ENCODE measurements at places on chromosomes 3 and 15.

- no peak for DNase-seq
These were observed 857.7 kb downstream of the OTOL1 start for GRCh38 chr3:162354356-162354755.

DNA sequence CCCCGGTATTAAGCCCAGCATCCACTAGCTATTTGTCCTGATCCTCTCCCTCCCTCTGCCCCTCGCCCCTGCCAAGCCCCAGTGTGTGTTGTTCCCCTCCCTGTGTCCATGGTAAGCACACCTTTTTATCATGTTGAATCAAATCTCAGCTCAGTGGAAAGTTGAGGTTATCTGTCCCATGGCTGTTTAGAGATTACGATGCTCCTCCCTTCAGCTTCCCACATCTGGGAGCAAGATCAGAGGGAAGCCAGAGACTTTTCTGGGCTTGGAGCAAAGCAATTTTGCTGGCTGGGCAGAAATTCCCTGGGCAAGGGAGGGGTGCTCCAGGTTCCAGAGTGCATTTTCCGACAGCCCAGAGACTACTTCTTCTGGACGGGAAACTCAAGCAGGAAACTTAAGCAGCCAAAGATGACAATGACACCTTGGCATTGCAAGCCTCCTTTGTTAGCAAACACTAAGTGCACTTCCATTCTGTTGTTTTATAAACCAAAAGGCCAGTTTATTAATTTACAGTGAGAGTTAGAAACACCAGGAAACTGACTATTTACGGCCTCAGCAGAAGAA is 104.5 kb downstream of the MESD start:
- DNase-seq, result no peak

- no peak for DNase-seq
These were observed 8.5 kb upstream of the CDCP1 start for GRCh38 chr3:45154641-45155147.

DNA sequence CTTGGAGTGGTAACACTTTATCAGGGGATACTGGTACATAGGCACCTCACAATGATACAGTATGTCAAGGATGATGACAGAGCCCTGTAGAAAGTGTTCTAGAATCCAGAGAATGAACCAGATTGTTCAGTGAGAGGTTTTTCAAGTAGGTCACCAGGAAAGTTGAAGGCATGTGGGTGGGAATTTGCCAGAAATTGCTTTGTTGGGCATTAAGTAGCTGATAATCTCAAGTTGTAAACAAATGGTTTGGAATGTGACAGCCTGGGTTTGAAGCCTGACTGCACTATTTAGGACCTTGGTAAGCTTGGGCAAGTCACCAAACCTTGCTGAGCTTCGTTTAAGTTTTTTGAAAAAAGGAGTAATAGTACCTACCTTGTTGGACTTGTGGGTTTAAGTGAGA is 12.5 kb downstream of the SLC35G2 start:
- no peak for DNase-seq

DNA sequence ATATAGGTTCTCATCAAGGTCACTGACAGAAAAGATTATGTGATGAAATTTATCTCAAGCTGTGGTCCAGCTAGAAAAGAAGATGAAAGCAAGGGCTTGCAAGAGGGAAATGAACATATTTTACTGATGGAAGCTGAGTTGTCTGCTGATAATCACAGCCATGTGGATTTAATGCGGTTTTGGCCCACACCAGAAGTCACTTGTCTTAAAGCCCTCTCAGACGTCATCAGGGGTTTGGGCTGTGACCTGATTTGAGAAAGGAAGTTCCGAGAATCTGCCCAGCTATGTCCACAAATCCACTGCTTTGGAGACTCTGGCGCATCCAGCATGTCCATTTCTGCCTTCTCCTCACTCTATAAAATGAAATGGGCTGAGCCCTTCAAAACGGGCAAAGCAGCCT is 278.4 kb downstream of the SUCLG2 start:
- DNase-seq, result no peak

DNA sequence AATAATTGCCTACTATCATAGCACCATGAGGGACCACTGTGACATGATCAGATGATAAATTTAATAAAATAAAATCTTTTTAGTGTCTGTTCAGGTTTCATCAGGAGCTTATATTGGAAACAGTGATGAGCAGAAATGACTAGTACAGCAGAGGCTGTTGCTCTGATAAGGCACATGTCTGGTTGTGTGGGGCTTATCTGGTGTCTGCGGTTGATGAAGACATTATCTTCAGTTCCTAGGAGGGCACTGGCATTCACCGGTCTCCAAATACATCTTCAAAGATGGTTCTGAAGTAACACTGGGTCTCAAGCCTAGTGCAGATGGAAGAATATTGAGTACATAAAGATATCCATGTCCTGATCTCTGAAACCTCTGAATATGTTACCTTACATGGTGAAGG is 125.3 kb downstream of the SUCNR1 start:
- no peak for DNase-seq

GRCh38 chr3:69803681-69804270 is 64.5 kb downstream of the MITF start:
- DNase-seq, result no peak

- no peak for DNase-seq
These were observed 404.6 kb downstream of the LPP start for GRCh38 chr3:188558343-188559071.

- no peak for DNase-seq
These were observed 89.5 kb downstream of the DCLK3 start for GRCh38 chr3:36674816-36675215.

DNA sequence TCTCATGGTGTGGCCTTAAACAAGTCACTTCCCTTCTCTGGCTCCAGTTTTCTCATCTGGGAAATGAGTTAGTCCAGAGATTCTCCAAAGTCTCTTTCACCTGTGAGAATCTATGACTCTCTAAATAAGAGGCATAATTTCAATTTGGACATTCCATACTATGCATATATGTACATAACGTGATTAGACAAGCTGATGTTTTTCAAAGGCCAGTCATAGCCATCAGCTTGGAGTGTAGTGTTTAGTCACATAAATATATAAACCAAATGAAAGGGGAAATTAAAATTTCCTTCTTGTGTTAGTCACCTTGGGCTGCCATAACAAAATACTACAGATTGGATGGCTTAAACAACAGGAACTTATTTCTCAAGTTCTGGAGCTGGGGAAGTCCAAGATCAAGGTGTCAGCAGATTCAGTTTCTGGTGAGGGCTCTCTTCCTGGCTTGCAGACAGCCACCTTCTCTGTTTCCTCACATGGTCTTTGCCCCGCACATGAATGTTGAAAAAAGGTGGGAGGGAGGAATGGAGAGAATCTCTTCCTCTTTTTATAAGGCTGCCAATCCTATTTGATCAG is 19.4 kb downstream of the TMEM41A start:
- no peak for DNase-seq

- DNase-seq, result no peak
These were observed 26.1 kb downstream of the TAMM41 start for GRCh38 chr3:11820531-11821041.

DNA sequence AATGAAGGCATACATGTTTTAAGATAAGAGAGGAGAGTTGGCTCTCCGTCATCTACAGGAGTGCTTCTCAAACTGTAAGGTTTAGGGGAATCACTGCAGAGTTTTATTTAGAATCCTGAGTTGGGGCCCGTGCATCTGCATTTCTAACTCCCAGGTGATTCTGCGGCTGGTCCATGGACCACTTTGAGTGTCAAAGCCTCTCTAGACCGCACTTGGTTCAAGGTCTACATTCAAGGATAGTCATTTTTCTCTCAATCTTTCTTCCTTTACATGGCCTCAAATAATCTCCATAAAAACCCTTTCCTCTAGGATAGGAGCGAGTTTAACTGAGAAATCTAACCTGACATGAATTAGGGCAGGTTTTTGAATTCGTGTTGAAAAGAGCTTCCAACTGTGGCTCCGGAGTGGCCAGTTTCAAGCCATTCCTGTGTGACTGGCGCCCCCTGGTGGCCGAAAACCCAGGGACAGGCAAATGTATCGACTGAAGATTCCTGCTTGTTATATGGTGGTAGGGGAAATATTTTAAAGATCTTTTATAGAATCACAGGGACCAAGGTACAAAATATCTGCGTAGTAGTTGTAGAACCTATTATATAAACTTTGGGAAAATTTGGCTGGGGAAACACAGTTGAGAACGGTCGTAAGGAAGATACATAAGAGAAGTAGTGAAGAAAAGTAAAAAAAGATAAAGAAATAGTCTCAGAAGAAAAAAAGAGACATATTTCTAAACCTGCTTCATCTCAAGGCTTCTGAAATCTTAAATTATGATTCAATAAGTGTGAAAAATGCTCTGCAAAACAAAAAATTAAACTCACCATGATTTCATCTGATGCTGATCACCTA is 11.9 kb downstream of the GABRR3 start:
- peak; percentile 85 for DNase-seq

DNA sequence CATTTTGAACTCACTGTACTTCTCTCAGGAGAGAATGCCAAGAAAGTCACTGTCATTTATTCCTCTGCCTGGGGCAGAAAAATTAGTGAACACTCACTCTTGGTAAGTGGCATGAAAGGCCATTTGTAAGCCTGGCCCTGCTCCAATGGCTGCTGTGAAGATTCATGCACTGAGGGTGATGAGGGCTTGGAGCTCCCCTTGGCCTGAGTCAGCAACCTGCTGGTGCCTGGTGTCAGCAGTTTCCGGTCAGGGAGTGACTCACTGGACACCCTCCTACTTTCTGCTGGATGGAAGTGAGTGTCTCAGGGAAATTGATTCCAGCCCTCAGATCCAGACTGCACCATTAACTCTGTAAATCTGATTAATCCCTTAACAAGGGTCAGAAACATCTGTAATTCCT is 37.6 kb downstream of the TRA2B start:
- DNase-seq, result no peak

GRCh38 chr3:25473246-25473645 is 45.2 kb downstream of the RARB start:
- DNase-seq, result no peak

GRCh38 chr15:90519688-90520087 is 10.0 kb upstream of the CRTC3 start:
- no peak for DNase-seq

GRCh38 chr15:40838756-40839155 is 5.1 kb upstream of the SPINT1 start:
- no peak for DNase-seq

DNA sequence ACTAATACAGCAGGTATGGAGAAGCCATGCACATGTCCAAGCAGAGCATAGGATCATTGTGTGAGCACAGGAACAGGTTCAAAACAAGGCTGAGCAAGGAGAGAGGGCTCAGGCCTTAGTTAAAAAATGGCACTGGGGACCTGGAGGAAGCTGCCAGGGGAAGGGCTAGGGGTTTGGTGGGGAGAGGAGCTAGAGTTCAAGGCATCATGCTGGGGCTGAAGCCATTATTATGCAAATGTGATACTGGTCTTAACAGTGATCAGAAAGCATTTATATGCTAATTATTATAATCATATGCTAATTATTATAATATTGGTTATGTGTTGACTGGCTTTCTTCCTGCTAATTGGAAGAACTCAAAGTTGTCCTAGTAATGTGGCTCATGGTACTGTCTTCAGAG is 546.0 kb upstream of the CFAP20DC start:
- no peak for DNase-seq

DNA sequence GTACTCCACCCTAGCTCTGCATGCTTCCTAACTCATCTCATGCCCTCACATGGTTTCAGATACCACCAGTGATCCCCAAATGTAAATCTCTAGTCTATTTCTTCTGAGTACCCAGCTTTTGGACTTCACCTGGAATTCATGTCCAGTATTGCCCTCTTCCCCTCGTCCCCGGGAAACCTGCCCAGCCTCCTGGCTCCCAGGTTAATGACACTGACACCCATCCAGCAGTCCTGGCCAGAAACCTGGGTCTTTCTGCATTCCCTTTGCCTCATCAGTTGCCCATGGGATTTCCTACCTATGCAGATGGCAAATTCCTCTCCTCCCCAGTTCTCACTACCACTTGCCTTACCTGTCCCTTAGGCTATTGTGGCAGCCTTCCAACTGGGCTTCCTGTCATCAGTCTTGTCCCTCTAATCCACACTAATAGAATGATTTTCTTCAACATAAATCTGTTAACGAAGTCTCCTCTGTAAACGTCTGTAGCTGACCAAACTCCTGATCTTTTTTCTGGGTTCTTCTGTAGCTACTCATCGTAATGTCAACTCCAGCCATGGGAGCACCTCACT is 15.3 kb upstream of the MYLK start:
- DNase-seq, result no peak

DNA sequence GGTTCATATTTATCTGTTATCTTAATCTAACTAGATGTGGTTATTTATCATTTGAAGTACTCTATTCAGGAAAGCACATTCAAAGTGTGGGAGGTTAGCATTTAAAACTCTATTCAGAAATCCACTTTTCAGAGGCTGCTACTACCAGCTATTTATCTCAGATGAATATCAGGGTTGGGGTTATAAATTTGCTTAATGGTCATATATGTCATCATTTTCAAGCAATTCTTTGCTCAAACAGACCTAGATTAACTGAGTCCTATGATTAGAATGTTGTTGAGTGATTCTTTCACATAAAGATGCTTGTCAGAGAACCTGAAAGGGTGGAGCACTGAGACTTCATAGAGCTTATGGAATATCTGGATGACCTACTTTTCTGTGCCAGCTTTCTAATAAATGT is 436.9 kb upstream of the TGFBR2 start:
- no peak for DNase-seq

DNA sequence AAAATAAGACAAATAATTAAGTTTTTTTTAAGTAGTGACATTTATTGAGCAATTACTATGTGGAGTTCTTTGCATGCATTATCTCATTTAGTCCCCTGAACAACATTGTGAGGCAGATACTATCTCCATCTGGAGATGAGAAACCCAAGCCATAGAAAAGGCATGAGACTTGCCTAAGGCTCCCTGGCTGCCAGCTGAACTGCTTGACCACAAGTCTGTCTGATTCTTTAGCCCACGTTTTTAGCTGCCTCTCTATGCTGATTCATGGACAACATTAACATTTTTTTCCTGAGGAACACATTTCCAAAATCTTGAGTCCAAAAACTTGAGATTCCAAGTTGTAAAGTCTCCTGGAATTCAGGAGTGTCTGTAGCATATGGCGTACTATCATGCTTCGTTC is 263.6 kb upstream of the GOLGA6L4 start:
- DNase-seq, result no peak

- no peak for DNase-seq
These were observed 250.1 kb downstream of the TLE3 start for GRCh38 chr15:69847625-69848024.

- DNase-seq, result no peak
These were observed 26.4 kb downstream of the POLG start for GRCh38 chr15:89308236-89308635.

DNA sequence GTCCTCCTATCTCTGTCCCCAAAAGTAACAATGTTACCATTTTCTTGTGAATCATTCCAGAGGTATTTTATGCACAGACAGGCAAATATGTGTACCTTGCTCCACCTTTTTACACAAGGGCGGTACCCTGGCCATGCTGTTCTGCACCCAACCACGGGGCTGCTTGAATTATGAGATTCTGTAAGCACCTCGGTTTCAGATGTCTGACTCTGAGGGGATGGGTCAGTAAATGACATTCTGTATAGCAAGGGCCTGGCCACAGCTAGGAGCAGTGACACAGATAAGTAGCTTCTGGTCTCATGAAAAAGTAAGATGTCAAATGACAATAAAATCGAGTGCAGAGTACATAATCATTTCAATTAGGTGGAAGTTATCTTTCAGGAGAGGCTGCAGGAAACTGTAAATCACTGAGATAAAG is 30.4 kb upstream of the FLNB start:
- no peak for DNase-seq
